ENCODE measurements at places on chromosomes 2 and 18.
A peak's percentile ranks its signal among the peaks of the same experiment; 100 is the strongest.

GRCh38 chr2:24452502-24452885, 38.6 kb upstream of the NCOA1 start:
- DNase-seq: no peak

DNA sequence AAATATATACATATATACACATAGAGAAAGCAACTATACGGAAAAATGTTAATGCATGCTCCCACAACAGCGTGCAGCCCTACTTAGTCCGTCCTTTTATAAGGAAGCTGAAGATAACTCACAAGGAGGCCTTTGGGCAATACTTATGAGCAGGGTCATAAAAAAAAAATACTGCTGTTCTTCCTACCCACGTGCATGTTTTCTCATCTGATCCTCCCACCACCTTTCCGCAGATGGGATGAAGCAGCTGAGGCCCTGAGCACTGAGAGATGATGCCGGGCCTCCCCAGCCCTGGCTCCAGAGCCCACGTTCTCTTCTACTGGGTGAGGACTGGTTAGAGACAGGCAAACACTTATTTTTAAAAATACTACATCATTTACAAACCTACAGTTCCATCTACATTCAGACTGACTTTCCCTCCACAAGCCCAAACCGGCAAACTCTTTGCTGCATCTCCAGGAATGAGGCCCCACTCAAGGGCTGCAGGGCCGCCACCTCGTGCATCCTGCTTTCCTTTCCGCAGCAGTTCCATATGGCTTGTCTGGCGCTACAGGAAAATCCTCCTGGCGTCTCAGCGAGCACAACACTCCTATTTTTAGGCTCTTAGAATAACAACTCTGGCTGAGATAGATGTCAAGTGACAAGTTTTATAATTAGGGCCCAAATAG, 41.6 kb downstream of the TBC1D8 start:
- DNase-seq: no peak

DNA sequence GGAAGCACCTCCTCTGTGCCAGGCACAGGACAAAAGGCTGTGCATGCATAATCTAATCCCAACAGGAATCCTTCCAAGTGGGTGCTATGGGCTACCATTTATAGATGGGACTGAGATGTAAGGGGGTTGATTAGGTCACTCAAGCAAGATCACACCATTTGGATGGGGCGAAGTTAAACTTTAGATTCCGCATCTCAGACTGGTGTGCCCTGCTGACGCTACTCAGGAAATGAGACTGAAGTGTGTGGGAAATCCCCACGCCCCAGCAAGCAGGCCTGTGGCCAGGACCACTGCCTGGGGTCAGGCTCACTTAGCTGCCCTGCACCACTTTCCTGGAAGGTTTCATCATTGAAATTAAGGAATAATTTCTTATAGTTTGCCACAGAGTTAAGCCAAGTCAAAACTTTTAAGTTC, 70.5 kb upstream of the PPP1CB start:
- DNase-seq: peak; percentile 47

GRCh38 chr2:15009681-15010080, 377.2 kb downstream of the LRATD1 start:
- no peak for DNase-seq

All from GM12864 (cell line).